ENCODE measurements at places on chromosomes 5 and 9.
A peak's percentile ranks its signal among the peaks of the same experiment; 100 is the strongest.

DNA sequence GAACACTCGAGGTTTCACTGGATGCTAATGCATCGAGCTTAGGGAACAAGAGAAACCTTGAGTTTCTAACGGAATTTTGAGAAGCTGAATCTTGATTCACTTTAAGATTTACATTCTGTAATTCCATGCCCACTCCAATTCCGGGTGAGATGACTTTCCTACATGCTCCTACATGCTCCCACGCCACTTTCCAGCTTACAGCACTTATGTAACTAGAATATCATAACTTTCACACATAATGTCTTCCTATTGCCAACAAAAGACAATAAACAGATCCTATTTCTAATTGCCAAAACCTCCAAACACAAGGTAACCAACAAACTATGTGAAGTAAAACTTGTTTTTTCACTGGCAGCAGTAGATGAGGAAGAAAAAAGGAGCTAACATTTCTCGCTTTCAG lies 72.9 kb downstream of the ECPAS start:
- DNase-seq: no peak

- no peak for DNase-seq
These were observed 53.7 kb downstream of the CEP120 start for GRCh38 chr5:123369371-123369968.

GRCh38 chr5:92945605-92946097 lies 635.4 kb downstream of the NR2F1-AS1 start:
- DNase-seq: no peak

- no peak for DNase-seq
These were observed 509.2 kb downstream of the CDH10 start for GRCh38 chr5:24135536-24135935.

GRCh38 chr9:18569941-18570630 lies 96.1 kb downstream of the ADAMTSL1 start:
- DNase-seq: no peak

- DNase-seq: peak; percentile 47
These were observed at the start of gene PCDHGB3 for GRCh38 chr5:141369994-141370848. PCDHGB3 (plus strand) TSS chr5:141370242; CDS start chr5:141370395, 153 bp downstream.

GRCh38 chr5:171750311-171750788 lies 35.3 kb upstream of the SMIM23 start:
- no peak for DNase-seq

GRCh38 chr5:124745007-124745927 lies 1.2 kb downstream of the ZNF608 start:
- no peak for DNase-seq

GRCh38 chr9:133521122-133522072 lies 3.4 kb downstream of the MYMK start:
- DNase-seq: no peak

- peak; percentile 85 for DNase-seq
These were observed 835 bp downstream of the MCIDAS start for GRCh38 chr5:55226027-55226933.

- DNase-seq: no peak
These were observed 25.0 kb upstream of the FREM1 start for GRCh38 chr9:14935106-14935751.

- DNase-seq: no peak
These were observed 2.5 kb downstream of the TMEM252 start for GRCh38 chr9:68538200-68538599.

- DNase-seq: no peak
These were observed 2.0 kb downstream of the CYFIP2 start for GRCh38 chr5:157267761-157268480.

- no peak for DNase-seq
These were observed 11.7 kb upstream of the ERBIN start for GRCh38 chr5:65914641-65915196.

DNA sequence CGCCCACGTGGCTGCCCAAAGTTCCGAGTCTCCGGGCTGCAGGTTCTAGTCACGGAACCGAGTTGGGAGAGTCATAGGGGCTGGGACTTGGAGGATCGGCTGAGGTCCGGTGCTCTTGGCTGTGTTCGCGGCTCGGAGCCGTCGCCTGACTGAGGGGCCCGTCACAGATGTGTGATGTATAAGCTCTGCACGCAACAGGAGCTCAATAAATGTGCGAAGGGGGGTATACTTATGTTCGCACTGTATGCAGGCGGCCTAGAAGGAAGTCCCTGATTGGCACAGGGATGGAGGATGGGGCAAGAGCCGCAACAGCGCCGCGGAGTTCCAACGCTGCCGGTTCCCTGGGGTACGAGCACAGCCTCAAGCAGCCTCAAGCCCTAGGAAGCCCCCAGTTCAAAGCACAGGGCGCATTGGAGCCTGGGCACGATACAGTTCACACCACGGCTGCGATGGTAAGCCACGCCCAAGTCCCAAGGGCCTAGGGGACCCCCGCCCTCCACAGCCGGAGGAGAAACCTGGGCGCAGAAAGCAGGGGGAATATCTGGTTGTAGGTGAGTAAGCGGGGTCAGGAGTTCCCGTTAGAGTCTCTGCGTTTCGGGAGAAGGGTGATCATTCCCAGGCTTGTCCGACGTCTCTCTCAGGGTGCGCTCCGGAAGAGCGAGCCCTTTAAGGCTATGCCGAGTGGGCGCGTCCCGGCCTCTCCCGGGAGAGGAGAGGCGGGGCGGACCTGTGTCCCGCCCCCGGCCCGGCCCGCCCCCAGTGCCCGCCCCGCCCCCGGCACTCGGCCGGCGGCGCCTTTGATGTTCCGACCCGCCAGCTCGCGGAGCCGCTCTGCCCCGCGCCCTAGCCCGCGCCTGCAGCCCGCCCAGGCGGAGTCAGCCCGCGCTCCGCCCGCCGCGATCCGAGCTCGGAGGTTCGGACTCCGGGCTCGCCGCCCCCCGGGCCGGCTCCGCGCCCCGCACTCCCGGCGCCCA lies at the start of gene TCF7:
TSS of gene TCF7 (plus strand) at position 780 of the 974 bp plus-strand sequence. CDS start 226 bp downstream, outside the sequence.
- peak; percentile 71 for DNase-seq
